Activated CD4-positive, alpha-beta memory T cell treated with anti-CD3 and anti-CD28 coated beads for 36 hours (primary cell): ENCODE measurements at places on chromosomes 16 and 17. TPM values are rescaled to one million over a fixed set of nuclear protein-coding genes. Genes with fewer than 3 reads are reported as not detected.

GRCh38 chr17:56886288-56886731 is 27.5 kb downstream of the TRIM25 start:
- no peak for DNase-seq
- H3K4me3 ChIP-seq = no peak overlapping the region
- no peaks in the 10 kb centered on the region for H3K4me1 ChIP-seq

DNA sequence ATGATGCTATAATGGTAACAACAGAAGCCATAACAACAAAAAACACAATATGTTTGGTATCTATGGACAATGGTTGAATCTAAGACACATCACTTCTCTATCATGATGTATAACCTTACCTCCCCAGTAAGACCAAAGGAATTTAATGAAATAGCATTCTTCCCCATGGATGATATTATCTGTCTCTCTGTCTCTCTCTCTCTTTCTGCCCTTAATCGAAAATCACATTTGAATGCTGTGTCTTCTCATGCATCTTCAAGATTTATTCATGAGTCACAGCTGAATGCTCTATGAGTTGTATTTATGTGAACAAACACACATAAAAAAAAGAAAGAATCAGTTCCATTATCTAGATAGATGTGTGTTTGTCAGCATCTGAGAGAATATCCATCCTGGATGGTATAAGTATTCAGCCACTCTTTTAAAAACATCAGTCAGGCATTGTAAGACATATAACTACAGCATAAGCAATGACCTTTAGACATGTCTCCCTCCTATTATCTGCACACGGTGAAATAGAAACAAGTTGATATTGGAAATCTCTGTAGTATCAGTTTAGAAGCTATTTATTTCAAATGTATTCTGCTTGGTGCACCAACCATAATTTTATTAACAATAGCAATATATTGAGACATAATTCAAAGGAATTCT is 433.3 kb downstream of the TOX3 start:
- no peaks in the 10 kb centered on the region for H3K4me1 ChIP-seq
- no peak overlapping the region for H3K27ac ChIP-seq
- H3K27me3 ChIP-seq = no peaks in the 10 kb centered on the region
- no peaks in the 10 kb centered on the region for H3K36me3 ChIP-seq

- no peak overlapping the region for H3K4me3 ChIP-seq
- H3K27me3 ChIP-seq = no peaks in the 10 kb centered on the region
- H3K27ac ChIP-seq = no peak overlapping the region
- DNase-seq = no peak
- no peaks in the 10 kb centered on the region for H3K36me3 ChIP-seq
Observed at GRCh38 chr16:90009172-90009899, 9.9 kb downstream of the DBNDD1 start.

DNA sequence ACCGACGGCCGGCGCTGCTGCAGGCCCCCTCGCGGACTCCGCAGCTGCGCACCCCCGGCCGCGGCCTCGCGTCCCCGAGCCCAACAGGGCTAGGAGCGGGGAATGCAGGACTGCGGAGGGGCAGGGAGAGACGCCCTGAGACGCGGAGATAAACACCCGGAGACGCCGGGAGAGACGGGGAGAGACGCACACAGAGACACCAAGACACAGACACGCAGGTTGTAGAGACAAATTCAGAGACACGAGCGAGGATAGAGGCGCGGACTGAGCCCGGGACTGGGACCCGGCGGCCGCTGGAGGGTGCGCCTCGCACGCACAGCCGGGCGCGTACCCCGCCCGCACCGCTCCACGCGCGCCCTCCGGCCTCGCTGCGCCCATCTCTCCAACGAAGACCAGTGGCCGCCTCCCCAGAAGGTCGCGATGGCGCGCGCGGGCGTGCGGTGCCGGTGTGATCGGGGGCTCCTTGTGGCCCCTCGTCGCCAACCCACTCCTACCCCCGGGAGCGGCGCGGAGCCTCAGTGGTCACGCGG is 902 bp downstream of the STAC2 start:
- H3K36me3 ChIP-seq = no peaks in the 10 kb centered on the region
- no peak overlapping the region for H3K27ac ChIP-seq
- peaks cover 4% of the 10 kb centered on the region for H3K4me1 ChIP-seq

- no peaks in the 10 kb centered on the region for H3K36me3 ChIP-seq
- H3K27me3 ChIP-seq = peaks cover 2% of the 10 kb centered on the region
- H3K27ac ChIP-seq = no peak overlapping the region
- H3K4me1 ChIP-seq = peaks cover 4% of the 10 kb centered on the region
- no peak for DNase-seq
Observed at GRCh38 chr16:88352261-88353200, 30.2 kb upstream of the ZNF469 start.

TMEM88 gene
- total RNA-seq = 2.2 TPM

DNA sequence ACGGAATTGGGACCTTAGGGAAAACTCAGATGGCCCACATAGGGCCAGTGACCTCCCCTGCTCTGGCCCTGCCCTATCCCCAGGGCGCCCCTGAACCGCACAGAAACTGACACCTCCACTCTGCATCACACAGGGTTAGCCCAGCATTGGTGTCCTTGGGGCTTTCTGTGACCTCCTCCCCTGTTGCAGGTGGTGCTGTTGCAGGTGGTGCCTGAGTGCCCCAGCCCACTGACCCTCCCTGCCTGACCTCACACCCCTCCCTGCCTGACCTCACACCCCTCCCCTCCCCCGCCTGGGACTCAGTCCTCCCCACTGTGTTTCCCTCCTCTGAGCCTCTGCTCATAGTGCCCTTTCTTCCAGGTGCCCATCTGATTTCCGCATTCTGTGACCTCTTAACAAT is 21.4 kb downstream of the TNFRSF13B start:
- H3K4me1 ChIP-seq = no peaks in the 10 kb centered on the region
- no peak for DNase-seq
- peaks cover 16% of the 10 kb centered on the region for H3K27me3 ChIP-seq

- H3K36me3 ChIP-seq = no peaks in the 10 kb centered on the region
- H3K4me3 ChIP-seq = no peak overlapping the region
- DNase-seq = no peak
- no peak overlapping the region for H3K27ac ChIP-seq
Observed at GRCh38 chr16:69093974-69094373, 11.5 kb upstream of the HAS3 start.

GRCh38 chr16:87254296-87254695 is 62.9 kb downstream of the C16orf95 start:
- no peaks in the 10 kb centered on the region for H3K36me3 ChIP-seq
- no peak for DNase-seq
- no peak overlapping the region for H3K27ac ChIP-seq
- no peaks in the 10 kb centered on the region for H3K27me3 ChIP-seq
- no peak overlapping the region for H3K4me3 ChIP-seq
- H3K4me1 ChIP-seq = no peaks in the 10 kb centered on the region

DNA sequence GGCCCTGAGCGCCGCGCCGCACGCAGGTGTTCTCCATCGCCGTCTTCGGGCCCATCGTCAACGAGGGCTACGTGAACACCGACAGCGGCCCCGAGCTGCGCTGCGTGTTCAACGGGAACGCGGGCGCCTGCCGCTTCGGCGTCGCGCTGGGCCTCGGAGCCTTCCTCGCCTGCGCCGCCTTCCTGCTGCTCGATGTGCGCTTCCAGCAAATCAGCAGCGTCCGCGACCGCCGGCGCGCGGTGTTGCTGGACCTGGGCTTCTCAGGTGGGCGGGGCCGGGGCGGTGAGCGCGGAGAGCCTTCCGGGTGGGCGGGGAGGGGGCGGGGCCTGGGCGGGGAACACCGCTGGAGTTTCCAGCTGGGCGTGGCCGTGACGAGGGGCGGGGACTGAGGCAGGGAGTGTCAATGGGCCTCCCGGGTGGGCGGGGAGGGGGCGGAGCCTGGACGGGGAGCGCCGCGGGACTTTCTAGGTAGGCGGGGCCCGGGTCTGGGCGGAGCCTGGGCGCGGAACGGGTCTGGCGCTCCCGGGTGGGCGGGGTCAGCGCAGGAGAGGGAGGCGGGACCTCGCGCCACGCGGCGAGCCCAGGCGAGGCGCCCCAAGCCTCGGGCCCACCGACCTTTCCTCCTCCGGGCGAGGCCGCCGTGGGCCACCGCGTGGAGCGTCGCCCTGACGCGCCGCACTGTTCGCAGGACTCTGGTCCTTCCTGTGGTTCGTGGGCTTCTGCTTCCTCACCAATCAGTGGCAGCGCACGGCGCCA is 2.4 kb downstream of the SYNGR3 start:
- DNase-seq = peak; percentile 99
- H3K27me3 ChIP-seq = peaks cover 12% of the 10 kb centered on the region
- H3K27ac ChIP-seq = no peak overlapping the region
- peaks cover 2% of the 10 kb centered on the region for H3K36me3 ChIP-seq

SLFN14 gene
- not detected for total RNA-seq

GRCh38 chr16:54526087-54526486 is 239.5 kb upstream of the IRX3 start:
- no peaks in the 10 kb centered on the region for H3K36me3 ChIP-seq
- H3K27me3 ChIP-seq = no peaks in the 10 kb centered on the region
- no peak for DNase-seq
- H3K4me1 ChIP-seq = no peaks in the 10 kb centered on the region

SMTNL2 gene
- total RNA-seq = not detected

DNA sequence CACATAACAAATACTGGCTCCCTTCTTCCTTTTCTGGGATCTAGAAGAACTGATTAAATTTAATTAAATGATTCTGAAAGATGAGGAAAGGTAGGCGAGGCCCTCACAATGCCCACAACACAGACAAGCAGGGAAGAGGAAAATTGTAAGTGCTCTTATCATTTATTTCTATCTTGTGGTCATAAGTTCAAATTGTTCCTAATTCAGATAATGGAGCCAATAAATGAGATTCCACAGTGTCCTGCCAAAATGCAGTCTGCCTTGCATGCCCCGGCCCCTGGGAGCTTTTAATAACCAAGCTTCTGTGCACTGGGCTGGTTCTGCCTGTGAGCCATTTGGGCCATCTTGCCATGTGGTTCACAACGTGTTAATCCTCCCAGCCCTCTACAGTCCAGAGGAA is 97.0 kb downstream of the CMC2 start:
- H3K4me1 ChIP-seq = no peaks in the 10 kb centered on the region
- no peak for DNase-seq
- H3K27me3 ChIP-seq = no peaks in the 10 kb centered on the region
- H3K4me3 ChIP-seq = no peak overlapping the region

ANTKMT gene
- total RNA-seq = 34.9 TPM

- no peak overlapping the region for H3K27ac ChIP-seq
- H3K4me1 ChIP-seq = no peaks in the 10 kb centered on the region
- no peak for DNase-seq
- no peaks in the 10 kb centered on the region for H3K27me3 ChIP-seq
- H3K4me3 ChIP-seq = no peak overlapping the region
Observed at GRCh38 chr16:28585674-28586073, 11.2 kb downstream of the SULT1A2 start.

TPSB2 gene
- total RNA-seq = not detected

DNA sequence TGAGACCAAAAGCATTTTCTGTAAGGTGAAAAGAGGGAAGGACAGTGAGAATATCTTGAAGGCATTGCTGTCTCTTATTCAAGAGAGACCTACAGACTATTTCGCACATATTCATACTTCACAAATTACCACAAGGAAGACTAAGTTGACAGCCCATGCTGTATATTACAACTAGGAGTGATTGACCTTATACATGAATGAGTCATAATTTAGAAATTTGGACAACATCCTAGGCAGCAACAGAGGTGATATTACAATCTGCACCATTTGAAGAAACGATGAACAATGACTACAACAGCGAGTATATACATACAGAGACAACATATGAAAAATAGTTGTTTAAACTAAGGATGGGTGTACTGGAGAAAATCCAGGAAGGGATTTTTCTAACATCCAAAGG is 971.7 kb downstream of the CDH11 start:
- H3K27me3 ChIP-seq = no peaks in the 10 kb centered on the region
- no peak overlapping the region for H3K27ac ChIP-seq

DNA sequence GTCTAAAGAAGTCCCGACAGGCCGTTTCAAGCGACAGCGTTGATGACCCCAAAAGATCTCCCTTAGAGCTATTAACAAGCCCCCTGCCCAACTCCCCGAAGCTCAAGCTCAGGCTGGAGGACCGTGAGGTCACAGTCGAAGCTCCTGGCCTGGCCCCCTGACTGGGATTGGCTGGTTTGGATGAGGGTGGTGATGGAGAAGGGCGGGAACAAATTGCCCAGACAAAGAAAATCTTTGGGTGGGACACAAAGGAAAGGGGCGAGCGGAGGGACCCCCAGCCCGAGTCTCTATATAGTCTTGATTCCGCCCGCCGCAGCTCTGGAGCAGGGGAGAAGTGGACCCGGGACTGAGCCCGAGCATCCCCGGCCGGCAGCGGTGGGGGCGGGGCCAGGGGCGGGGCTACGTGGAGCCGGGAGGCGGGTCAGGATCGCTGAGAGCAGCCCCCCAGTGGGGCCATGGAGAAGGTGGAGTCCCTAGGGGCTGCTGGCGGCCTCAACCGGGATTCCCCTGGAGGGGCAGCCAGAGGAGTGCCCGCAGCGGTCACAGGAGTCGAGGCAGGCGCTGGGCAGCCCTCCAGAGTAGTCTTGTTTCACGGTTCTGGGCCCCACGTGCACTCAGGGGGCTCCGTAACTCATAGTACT is 982 bp upstream of the NEURL4 start:
- H3K4me1 ChIP-seq = peaks cover 45% of the 10 kb centered on the region
- H3K27ac ChIP-seq = peak overlapping the region; percentile 94
- H3K27me3 ChIP-seq = no peaks in the 10 kb centered on the region
- H3K4me3 ChIP-seq = peak overlapping the region; percentile 89

DNA sequence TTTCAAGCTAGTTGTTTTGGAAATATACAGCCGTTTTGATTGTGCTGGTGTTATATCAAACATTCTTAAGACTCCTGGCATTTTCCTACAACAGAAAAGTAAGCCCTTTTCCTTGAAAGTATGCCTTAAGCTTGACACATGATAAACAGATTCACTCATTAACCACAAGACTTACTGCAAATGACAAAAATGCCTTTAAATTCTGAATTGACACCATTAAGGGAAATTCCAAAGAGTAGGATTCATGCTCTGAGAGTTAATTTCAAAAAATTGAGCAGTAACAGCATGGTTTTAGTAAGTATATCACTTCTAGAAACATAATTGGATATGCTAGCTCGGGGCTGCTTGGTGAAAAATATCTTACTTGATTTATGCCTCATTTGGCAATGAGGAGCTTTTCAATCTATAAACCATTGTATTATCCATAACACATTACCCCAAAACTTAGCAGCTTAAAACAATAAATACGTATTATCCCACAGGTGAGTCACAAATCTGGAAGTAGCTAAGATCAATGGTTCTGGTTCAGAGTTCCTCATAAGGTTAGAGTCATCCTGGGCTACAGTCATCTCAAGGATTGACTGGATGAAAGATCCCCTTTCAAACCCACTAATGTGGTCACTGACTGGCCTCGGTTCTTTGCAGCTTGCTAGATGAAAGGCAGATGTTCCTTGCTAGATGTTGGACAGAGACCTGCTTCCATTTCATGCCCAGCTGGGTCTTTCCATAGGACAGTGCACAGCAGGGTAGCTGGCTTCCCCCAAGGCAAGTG is 8.2 kb upstream of the PHAF1 start:
- peak overlapping the region; percentile 69 for H3K27ac ChIP-seq
- no peak overlapping the region for H3K4me3 ChIP-seq
- H3K36me3 ChIP-seq = peaks cover 4% of the 10 kb centered on the region
- DNase-seq = peak; percentile 56

CX3CL1 gene
- total RNA-seq = not detected
